NCI-H524 (cell line): ENCODE measurements at places on chromosomes 4 and X.

GRCh38 chrX:6679550-6679949, 144.6 kb upstream of the VCX3A start:
- DNase-seq = no peak

DNA sequence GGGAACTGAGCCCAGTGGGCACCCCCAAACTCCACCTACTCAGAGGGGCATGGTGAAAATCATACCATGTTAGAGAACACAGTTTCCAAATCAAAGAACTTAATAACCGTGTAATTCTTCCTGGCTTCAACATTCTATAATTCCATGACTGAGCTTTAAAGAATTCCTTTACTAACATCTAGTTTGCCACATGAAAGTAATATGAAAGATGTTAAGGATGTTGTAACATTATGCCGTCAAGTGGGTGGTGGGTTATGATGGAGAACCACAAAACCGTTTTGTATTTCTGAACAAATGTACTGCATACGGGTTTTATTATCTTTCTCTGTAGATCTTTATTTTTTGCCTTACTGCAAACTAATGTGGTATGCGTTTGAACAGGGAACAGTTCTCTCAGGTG, 549.0 kb upstream of the MAGEB2 start:
- DNase-seq = no peak

GRCh38 chrX:108537005-108537404, 97.4 kb downstream of the COL4A5 start:
- peak; percentile 61 for DNase-seq

GRCh38 chrX:136055651-136056221, 70.5 kb downstream of the SLC9A6 start:
- DNase-seq = no peak

DNA sequence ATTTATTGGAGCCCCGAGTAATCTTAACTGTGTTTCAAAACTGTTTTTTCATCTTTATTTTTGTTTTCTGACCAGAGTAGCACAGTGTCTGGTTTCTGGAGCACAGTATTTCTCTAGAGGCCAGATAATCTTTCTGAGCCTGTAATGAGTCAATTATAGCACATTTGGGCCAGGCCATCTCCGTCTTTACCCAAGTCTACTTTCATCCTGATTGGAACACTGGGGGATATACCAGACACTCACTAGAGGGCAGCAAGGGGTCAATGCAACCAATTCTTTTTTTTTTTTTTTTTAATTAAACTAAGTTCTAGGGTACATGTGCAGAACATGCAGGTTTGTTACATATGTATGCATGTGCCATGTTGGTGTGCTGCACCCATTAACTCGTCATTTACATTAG, 282.0 kb downstream of the ARHGAP24 start:
- peak; percentile 11 for DNase-seq

GRCh38 chr4:90546114-90546513, 418.9 kb downstream of the CCSER1 start:
- DNase-seq = no peak

DNA sequence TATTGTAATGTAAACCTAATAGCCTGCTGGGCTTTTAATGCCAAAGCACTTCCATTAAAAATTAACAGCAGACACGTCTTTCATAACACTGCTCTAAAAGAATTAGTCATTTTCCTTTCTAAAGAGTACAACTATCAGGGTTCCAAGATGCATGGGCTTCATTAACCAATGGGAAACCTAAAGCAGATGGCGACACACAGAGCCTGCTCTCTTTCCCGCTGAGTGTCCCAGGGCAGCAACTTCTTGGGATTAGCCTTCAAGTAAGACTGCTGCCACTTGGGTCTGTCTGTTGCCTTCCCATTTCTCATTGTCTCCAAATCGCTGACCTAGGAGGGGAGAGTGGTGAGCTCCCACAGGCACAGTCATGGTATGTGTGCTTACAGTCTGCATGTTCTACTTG, 14.0 kb upstream of the PHKA2 start:
- DNase-seq = no peak

DNA sequence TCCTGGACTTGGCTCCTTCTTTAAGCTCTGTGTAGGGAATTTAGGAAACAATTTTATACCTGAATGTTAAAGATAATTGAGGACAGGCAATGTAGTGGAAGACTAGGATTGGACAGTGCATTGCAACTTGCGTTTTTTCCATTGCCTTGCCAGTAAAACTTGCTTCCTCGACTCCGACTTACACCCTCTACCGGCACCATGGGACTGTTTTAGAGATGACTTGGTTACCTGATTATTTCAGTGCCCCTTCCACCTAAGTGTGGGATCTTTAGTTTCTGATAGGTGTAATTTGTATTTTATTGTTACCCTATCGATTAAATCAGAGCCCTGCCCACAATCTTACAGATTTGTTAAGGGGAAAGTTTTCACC, 1.2 kb downstream of the PRPS1 start:
- DNase-seq = no peak

GRCh38 chrX:49879656-49880277, 483 bp downstream of the USP27X start:
- peak; percentile 28 for DNase-seq

GRCh38 chrX:19879181-19879580, 8.2 kb downstream of the SH3KBP1 start:
- no peak for DNase-seq

GRCh38 chr4:110514889-110515479, 39.0 kb downstream of the ENPEP start:
- peak; percentile 22 for DNase-seq

- peak; percentile 2 for DNase-seq
Observed at GRCh38 chrX:110167952-110168451, 149.9 kb downstream of the AMMECR1 start.

DNA sequence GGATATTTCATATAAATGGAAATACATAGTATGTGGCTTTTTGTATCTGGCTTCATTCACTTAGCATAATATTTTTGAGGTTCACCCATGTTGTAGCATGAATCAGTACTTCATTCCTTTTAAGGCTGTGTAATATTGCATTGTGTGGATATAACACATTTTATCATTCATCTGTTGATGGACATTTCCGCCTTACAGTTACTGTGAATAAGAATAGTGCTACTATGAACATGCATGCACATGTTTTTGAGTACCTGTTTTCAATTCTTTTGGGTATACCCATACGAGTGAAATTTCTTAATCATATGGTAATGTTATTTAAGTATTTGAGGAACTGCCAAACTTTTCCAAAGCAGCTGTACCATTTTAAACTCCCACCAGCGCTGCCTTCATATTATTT, 539.6 kb upstream of the DIPK2B start:
- no peak for DNase-seq

DNA sequence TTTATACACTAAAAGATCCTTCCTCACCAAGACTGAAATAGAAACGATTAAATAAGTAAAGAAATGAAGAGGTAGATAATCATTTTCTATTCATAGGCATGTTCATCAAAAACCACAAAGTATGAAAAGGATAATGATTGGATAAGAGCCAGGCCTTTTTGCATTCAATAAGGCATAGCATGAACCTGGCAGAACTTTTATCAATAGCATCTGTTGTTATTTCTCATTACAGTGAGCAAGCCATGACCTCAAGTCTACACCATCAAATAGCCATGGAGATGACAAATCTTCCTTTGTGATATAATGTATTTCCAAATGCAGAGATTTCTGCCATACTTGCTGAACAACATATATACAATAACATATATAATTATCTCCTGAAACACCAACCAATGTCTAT, 206.0 kb upstream of the SLC7A11 start:
- DNase-seq = no peak

GRCh38 chr4:139746431-139747171, 81.0 kb downstream of the MGST2 start:
- peak; percentile 36 for DNase-seq

GRCh38 chr4:80221161-80221560, 23.9 kb downstream of the PRDM8 start:
- DNase-seq = no peak

DNA sequence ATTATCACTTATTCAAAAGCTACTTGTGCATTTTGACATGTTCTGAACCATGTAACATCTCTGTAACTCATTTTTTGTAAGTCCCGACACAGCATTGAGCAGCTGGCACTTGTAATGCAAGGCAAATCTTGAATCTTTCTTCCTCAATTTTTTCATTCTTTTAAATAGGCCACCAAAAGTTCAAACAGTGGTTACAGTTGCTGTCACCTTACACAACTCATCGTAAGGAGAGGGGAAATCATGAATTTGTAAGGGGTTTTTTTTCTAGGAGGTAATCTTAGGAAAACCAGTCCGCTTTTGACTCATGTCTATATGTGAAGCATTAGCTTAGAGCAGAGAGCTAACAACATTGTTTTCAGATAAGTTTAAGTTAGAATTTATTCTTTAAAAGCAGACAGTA, 124.5 kb downstream of the PDLIM5 start:
- DNase-seq = no peak

DNA sequence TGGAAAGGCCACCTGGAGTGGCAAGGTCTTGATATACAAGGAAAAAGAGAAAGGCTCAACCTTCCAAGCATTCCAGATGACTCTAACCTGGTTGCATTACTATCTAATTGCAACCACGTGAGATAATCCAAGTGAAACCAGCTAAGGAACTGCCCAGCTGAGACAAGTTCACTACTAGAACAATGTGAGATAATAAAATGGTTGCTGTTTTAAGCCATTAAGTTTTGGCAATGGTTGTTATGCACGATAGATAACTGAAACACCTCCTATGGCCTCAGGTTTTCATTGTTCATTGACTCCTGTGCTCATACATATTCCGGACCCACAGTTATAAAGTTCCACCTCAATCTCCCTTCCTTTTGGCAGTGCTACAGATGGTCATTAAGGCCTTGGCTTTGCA, 9.2 kb upstream of the CXorf66 start:
- DNase-seq = no peak

- no peak for DNase-seq
Observed at GRCh38 chr4:98659741-98660462, 1.5 kb upstream of the TSPAN5 start.

DNA sequence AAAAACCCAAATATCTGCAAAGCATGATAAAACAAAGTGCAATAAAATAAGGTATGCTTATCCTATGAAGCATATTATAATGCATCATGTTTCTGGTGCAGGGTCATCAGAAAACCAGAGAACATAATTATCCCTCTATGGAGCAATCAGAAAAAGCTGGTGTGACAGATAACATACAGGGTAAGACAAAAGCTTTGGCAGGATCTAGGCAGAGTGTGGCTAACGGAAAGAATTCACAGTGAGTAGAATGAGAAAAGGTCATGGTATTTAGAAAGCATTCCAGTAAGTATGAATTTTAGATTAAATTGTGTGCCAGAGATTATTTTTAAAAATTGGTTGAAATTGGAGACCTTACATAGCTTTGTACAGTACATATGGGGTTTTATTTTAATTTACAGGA, 29.0 kb upstream of the UGT2B4 start:
- no peak for DNase-seq
